WTC11 (cell line): ENCODE measurements at places on chromosomes 1 and 21.

DNA sequence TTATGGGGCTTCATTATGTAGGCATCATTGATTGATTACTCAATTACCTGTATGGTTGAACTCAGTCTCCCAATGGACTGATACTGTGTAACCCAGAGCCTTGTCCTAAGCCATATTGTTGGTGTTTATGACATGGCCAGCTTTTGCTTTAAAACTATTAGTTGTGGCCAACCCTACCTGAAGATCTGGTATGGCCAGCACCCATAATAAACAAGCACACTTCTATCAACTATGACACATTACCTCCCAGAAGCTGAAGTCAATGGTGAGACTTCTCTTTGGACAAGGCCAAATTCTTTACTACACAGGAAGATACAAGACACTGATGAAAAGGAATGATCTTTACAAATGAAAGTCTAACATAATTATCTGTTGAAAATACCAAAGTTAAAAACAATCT is 28.8 kb downstream of the MAN1A2 start:
- no peak for DNase-seq

DNA sequence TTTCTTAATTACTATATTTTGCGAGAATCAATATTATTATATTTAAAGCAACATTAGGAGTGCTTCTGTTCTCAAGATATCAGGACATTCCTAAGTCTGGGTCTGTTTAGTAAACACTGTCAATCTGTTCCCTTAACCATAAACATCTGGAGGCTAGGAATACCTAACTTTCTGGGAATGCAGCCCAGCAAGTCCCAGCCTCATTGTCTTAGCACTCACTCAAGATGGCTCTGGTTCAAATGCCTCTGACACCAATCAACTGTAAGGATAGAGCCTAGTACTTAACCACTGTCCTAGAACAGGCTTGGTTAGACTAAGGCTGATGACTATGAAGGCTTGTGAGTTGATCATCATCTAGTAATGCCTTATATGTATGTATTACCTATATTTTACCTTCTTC is 61.5 kb downstream of the TNN start:
- no peak for DNase-seq

GRCh38 chr1:190711069-190711468 is 233.4 kb upstream of the BRINP3 start:
- no peak for DNase-seq

DNA sequence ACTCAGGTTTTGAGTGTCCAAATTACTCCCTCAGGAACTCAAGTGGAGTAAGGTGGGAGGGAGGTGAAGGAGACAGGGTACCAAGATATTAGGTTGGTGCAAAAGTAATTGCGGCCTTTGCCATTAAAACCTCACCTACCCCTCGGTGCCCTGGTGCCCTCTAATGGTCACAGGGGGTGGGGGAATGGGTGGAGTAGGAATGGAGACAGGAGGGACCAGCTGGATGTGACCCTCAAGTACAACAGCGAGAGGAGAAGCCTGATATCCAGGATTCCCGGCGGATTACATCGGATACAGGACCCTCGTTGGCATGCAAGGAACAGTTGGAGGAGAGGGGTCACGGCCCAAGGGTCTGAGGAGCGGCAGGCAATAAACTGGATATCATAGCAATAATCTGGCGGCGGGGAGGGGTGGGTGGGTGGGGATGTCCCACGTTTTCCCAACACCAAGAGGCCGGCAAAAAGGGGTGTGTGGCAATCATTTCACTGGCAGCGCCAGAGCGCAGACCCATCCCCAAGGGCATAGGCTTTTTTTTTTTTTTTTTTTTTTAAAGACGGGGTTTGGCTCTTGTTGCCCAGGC is 4.3 kb upstream of the ZBTB7B start:
- no peak for DNase-seq

GRCh38 chr1:111199329-111199728 is 1.1 kb downstream of the DENND2D start:
- DNase-seq, result no peak

DNA sequence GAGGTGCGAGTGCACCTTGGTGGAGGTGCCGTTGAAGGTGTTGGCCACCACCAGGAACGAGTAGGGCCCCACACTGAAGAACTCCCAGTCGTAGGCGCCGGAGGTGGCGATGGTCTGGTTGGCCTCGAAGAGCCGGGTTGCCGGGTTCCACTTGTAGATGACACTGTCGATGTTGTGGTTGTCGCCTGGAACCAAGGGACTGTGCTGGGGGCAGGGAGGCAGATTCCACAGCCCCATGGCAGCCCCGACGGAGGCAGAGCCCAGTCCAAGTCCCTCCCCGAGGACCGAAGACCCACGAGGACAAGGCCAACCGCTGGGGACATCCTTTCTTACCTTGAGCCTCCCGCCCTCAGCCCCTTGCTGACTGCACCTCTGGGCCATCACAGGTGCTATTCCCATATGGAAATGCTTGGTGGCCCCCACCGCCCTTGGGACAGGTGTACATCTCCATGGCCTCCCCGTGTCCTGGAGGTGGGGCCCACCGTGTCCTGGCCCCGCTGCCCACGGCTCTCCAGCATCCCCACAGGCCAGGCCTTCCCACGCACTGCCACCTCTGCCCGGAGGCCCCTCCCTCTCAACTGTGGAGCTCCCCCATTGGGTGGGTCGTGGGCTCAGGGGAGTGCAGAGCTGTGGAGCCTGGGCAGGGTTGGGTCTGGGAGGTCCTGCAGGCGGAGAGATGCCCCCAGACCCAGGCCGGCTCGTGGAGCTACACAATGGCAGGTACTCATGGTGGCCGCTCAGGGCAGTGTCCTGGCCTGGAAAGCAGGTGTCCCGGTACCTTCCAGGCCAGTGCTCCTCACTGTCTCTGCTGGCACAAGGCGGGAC is 17.9 kb downstream of the KRTAP10-1 start:
- peak; percentile 18 for DNase-seq

- peak; percentile 77 for DNase-seq
Measured at GRCh38 chr21:14864211-14865021, 200.4 kb downstream of the NRIP1 start.

DNA sequence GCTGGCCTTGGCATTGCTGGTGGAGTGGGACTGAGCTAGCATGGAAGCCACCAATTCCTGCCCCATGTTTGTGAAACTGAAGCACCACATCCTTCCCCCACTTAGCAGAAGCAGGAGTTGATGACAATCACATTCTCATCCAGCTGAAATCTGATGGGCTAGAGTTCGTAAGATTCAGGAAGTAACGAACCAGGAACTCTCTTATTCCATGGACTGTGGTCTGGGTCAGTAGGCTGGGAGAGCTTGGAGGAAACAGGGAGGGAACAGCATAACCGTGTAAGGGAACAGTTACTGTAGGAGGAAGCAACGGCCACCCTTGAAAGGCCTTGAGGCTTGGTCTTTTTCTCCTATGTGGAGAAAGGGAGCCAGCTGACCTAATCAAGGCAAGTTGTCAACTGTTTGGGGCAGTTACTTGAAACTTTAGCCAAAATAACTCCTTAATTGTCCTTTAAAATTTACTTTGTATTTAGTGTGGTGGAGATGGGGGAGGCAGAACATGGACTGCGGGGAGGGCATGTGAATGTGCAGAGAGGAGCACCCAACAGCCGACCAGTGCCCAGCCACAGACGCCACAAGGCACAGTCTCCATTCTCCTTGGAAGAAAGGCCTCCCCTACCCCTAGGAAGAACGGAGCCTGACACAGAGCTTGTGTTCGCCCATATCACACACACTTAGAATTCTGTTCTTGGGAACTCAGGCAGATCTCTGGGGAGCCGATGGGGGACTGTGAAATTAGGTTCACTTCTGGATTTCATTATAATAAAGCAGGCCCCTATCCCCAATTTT is 2.0 kb upstream of the COQ8A start:
- no peak for DNase-seq

GRCh38 chr1:151944126-151944856 is 35.0 kb upstream of the THEM4 start:
- no peak for DNase-seq

DNA sequence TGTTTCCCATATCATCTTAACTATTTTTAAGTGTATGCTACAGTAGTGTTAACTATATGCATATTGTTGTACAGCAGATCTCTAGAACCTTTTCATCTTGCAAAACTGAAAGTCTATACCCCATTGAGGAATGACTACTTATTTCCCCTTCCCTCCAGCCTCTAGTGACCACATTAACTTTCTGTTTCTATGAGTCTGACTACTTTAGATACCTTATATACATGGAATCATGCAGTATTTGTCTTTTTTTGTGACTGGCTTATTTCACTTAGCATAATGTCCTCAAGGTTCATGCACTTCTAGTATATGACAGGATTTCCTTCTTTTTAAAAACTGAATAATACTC is 96.5 kb upstream of the BTG3 start:
- no peak for DNase-seq

- DNase-seq, result no peak
Measured at GRCh38 chr1:224928906-224929305, 569 bp upstream of the DNAH14 start.

- no peak for DNase-seq
Measured at GRCh38 chr1:155247667-155248553, 7.4 kb downstream of the ENTREP3 start.

GRCh38 chr1:25971066-25971810 is 26.6 kb downstream of the PAFAH2 start:
- no peak for DNase-seq

GRCh38 chr1:152186556-152187285 is 27.7 kb upstream of the RPTN start:
- no peak for DNase-seq

- no peak for DNase-seq
Measured at GRCh38 chr1:152747831-152748230, 10.0 kb upstream of the KPRP start.

GRCh38 chr1:19484798-19485361 is 459 bp downstream of the CAPZB start:
- peak; percentile 32 for DNase-seq

DNA sequence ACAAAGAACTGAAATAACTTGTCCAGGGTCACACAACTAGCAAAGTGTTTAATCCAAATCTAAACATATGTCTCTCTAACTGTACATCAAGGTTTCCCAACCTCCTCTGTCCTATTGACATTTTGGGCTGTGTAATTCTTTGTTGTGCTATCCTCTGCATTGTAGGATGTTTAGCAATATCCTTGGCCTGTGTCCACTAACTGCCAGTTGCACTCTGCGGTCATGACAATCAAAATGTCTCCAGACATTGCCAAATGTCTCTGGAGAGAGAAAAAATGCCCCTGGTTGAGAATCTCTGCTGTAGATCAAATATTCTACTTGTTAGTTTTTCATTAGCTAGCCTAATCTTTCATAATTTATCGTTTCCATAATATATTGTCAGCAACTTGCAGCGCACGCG is 353.4 kb upstream of the NEGR1 start:
- no peak for DNase-seq

- DNase-seq, result no peak
Measured at GRCh38 chr1:188089461-188089860, 1260.7 kb downstream of the PLA2G4A start.

- DNase-seq, result peak; percentile 77
Measured at GRCh38 chr1:3012456-3013291, 8.6 kb upstream of the ACTRT2 start.

GRCh38 chr1:60886090-60886489 is 196.3 kb upstream of the NFIA start:
- no peak for DNase-seq

GRCh38 chr1:215890438-215890837 is 323.3 kb downstream of the KCTD3 start:
- no peak for DNase-seq

DNA sequence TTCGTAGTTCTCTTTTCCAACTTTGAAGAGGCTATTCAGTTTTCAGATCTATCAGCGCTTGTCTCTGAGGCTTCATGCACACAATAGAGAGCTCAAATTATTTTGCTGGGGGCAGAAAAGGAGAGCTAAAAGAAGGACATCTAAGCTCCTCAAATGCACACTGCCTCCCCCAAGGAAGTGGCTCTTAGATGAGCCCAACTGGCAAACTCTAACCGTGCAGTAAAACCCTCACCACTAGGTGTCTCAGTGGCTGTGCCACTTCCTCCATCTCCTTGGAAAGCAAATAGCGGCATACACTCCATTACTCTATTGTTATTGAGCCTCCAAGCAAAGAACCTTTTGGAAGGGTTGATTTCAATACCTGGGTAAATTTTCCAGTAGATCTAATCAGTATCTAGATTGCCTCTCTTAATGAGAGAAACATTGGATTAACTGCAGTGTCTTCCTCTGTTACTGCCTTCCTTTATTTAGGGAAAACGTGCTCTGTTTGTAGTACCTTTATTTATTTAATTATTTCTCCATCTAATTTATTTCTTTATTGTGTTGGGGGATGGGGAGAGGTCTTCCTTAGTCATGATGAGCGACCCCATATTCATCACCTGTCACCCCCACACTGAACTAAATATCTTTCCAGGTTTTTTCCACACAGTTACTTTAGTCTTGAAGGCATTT is 9.2 kb upstream of the SFPQ start:
- peak; percentile 76 for DNase-seq

DNA sequence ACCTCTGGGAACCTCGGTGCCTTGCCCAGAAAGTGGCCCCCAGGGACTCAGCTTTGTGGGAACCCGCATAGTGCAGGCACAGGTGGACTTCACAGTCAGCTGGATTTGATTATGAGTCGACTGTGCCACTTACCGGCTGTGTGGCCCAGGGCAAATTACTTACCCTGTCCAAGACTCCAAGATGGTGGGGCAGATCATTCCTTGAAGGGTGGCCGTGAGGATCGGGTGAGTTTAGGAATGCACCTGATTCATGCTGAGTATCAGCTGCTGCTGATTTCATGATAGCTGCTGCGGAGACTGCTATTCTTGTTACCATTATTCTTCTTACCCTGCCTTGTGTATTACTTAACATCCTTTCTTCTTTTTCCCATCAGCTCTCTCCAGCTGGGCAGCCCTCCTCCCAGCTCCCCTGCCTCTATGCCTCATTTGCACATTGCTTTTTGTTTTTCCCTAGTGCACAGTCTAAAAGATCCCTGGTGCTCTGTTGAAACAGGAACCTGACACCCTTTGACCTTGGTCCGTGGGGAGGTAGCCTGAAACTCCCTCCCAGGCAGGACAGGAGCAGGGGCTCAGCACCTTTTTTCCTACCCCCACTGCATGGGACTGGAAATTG is 40.5 kb upstream of the FHAD1 start:
- no peak for DNase-seq

DNA sequence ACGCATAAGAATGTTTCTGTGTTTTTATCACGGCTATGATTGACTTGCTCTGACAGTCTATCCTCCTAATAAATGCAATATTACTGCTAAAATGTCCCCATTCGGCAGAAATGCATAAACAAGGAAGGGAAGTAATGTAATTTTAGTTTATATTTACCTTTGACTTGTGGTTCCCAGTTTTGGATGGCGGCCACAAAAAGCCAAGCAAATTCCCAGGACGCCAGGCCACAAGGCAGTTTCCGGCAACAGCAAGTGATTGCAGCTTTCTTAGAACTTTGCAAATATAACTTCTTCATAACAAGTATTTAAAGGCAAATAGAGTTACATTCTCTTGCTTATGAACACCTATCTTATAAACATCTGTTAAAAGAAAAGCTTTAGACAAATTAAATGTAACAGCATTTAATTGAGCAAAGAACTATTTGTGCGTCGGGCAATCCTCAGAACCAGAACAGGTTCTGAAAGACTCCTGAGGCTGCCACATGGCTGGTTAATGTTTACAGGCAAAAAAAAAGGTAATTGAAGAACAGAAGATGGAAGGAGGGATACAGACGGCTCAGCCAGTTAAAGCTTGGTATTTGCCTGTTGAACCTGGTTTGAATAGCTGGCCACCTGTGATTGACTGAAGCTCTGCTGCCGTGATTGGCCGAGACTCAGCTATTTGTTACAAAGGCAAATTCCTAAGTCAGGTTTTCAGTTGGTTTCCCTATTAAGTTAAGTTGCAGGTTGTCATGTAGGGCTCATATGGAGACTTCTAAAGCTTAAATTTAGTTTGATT is 80.8 kb downstream of the C21orf91 start:
- DNase-seq, result no peak

- DNase-seq, result no peak
Measured at GRCh38 chr1:116495535-116495934, 75.3 kb downstream of the CD58 start.
